ENCODE measurements at places on chromosomes 1 and 21.
A peak's percentile ranks its signal among the peaks of the same experiment; 100 is the strongest.

- no peak for DNase-seq
Measured at GRCh38 chr21:34869545-34869944, 179.6 kb downstream of the RUNX1 start.

DNA sequence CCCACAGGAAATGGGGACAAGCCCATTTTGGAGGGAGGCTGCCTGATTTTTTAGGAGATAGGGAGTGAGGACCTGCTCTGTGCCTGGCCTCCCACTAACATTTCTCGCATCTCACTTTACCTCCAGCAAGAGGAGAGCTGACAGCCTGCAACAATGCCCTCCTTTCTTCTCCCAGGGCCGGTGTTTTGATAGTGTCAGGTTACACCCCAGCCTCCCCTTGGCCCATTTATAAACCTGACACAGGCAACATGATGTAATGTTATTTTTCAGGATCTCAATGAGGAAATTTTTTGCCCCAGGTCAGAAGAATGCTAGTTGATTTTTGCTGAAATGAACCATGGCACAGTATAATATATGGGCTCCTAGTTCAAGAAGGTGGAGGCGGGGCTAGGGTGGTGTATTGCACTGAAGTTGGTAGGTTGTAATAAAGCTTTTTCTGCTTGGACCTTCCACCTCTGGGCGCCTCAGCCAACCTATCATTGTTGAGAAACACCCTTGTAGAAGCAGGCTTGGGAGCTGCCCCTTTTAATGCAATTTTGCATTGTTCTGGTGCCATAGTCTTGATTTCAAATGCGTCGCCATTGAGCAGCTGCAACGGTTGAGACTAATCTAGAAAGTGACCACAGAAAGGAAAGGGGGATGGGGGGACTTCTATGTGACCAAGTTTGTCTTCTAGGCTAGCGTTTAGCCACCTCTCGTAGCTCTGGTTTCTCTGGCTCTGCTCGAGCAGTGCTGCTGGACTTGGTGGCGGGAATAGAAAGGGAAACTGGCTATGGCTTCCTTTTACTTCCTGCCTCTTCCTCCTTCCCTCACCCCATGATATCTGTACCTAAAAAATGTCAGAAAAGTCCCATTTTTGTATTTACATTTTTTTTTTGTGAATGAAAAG, 53.0 kb downstream of the PBX1 start:
- no peak for DNase-seq

- DNase-seq: no peak
Measured at GRCh38 chr1:246162560-246162959, 344.5 kb downstream of the SMYD3 start.

DNA sequence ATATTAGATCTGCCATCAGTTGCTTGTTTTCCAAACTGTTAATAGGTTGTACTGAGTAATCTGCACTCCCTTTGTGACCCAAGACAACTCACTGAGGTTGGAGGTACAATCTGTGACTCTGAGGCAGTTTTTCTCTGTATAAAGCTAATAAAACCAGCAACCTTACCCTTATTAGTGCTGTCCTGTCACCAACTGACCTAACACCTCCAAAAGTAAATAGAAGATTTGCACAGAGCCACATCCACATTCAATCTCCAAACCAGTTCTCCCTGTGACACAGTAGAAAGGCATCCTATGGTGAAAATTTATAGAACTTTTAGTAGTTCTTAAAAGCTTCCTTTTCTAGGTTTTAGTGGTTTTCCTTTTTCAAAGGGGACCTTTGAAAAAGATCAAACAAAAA, 140.4 kb upstream of the ADGRL2 start:
- no peak for DNase-seq

DNA sequence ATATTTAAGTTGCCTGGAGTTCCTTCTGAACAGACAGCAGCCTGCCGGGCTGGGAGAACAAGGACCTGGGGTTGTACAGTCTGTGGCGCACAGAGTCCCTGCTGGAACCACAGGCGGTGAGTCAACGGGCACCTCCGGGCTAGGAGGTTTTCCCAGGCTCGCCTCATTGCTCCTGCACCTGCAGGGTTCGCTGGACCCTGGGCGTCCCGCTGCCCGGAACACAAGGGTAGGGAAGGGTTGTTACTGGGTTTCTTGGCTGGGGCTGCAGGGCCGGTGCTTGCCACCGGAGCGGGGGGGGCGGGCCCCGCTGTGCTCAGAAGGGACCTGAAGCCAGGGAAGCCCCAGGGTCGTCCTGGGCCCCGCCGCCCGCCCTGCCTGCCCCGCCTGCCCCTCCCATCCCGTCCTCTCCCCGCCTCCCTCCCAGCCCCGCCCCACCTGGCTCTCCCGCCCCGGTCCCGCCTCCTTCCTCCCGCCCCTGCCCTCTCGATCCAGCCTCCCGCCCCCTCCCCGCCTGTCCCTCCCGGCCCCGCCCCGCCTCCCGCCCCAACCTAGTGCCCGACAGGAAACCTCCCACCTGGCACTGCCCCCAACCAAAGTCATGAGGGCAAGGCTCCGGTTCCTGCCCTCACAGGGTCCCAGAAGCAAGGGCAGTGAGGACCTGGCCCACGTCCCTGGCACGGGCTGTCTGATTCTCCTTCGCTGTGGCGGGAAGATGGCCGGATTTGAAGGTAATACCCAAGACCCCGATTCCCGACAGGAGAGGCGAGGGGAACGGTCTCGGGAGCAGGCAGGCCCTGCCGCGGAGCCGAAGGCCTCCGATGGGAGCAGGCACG, 6.8 kb downstream of the JMJD4 start:
- DNase-seq: peak; percentile 61

DNA sequence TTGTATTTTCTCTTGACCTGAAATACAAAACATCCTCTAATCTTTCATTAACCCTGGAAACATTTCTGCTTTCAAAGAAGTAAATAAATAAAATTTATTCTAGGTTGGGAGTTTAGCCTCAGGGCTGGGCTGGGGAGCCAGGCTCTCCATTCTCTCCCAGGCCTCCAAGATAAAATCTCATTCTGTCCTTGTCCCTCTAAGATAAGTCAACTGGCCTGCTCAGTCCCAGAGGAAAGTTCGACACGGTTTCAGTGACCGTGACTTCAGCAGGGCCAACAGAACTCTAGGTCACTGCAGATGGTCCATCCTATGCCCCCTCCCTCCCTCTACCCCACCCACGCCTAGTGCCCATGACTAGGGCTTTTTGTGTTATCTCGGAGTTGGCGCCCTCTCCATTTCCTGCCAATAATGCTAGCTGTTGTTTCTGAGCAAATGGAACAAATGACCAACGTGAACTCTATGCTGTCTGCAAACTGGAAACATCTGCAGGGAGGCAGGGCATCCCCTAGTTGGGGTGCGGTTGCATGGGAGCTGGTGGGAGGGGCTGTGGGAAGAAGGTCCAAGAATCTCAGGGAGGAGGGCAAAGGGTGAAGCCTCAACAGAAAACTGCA, 10.1 kb upstream of the ADORA3 start:
- no peak for DNase-seq

DNA sequence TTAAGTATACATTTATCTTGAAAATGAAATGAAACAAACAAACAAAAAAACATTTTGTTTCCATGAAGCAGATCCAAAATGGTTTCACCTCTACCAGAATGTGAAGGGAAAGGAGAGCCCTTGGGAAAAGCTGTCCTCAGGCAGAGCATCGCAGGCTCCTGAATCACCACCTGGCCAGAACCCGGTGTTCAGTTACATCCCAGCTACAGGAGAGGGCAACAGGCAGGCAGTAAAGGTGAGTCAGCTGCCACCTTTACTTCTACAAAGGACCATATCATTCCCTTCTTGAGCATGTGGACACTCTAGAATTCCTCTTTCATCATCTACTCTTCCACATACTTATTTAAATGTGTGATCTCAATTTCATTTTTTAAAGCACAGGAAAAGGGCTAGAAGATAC, 151.2 kb downstream of the PIGK start:
- DNase-seq: no peak

DNA sequence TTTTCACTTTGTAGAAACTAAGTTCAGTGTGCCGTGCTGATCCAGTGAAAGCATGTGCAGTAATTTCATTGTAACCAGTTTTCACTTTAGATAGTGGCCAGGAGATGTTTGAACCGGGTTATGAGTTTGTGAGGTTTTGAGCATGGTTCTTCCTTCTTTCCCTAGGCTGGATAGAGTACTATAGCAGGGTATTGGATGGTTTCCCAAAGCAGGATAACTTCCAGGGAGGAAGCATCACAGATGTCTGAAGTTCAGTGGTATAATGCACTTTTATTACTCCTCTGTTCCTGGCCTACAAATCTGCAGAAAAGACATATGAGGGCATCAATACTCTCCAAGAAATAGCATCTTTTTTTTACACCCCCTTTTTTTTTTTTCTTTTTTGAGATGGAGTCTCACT, 823.1 kb downstream of the USP25 start:
- DNase-seq: no peak

GRCh38 chr1:9427388-9427787, 111.9 kb upstream of the SLC25A33 start:
- no peak for DNase-seq

DNA sequence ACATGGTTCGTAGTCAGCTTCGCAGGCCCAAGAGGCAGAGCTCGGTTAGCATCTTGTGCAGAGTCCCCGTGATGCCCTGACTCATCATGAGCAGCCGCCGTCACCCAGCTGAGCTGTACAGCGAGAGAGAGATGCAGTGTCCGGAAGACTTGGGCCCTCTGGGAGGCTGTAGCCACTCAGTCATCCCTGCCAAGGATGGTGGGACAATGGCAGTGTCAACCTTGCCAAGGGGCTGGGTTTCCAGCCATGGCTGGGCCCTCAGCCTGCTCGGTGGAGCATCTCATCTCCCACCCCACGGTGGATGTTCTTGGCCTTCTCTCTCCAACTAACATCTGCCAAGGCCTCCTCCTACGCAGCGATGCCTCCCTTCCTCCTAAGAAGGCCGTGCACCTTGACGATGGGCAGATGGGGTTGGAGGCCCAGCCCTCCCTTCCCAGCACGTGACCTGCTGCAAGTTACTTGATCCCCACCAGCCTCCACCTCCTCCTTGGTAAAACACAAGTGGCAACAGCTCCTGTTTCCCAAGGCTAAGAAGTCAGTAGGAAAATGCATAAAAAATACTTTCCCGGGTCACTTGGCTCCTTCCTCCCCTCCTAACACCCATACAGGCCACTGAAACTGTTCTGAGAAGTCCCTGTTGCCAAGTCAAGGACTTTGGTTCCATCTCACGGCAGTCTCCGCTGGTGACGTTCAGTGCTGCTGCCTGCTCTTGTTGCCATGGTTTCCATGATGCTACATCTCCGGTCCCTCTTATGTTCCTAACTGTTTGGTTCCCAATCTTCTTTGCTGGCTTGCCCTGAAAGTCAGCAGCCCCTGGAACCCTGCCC, 384.7 kb upstream of the VAMP3 start:
- no peak for DNase-seq

GRCh38 chr1:228222548-228222947, 14.7 kb downstream of the OBSCN start:
- DNase-seq: no peak

DNA sequence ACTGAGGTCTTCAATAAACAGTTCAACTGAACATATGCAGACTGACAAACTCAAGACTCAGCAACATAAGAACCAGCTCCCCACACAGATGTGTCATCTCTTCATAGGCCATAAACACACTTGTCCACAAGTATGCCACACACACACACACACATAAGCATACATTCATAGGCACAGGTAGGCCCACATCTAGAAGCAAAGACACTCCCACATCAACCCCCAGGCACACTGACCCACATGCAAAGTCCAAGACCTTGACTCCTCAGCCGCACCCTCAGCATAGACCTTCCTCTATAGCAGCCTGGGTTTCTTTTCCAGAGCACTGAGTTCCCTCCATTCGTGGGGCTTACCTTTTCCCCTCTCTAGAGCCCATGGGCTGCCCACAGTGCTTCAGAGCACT, 1.4 kb downstream of the LAD1 start:
- no peak for DNase-seq

GRCh38 chr1:23210351-23210785, 6.9 kb downstream of the HTR1D start:
- no peak for DNase-seq

- DNase-seq: no peak
Measured at GRCh38 chr1:221085701-221086375, 206.6 kb downstream of the HLX start.

- no peak for DNase-seq
Measured at GRCh38 chr1:119752592-119752991, 16.1 kb downstream of the HMGCS2 start.

DNA sequence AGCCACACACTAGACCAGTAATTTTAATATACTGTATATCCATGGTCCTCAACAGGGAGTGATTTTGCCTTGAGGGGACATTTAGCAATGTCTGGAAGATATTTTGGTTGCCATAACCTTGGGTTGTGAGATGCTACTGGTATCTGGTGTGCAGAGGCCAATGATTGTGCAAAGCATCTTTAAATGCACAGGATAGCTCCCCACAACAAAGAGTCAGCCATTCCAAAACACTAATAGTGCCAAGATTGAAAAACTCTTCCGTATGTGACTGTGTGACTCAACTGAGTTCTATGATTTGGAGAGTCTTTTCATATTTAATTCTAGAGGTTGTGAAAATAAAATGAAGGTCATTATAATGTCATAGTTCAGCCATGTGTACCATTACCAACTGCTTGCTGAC, 141.4 kb upstream of the CACYBP start:
- DNase-seq: no peak

GRCh38 chr1:51584021-51584420, 32.9 kb upstream of the OSBPL9 start:
- DNase-seq: no peak

DNA sequence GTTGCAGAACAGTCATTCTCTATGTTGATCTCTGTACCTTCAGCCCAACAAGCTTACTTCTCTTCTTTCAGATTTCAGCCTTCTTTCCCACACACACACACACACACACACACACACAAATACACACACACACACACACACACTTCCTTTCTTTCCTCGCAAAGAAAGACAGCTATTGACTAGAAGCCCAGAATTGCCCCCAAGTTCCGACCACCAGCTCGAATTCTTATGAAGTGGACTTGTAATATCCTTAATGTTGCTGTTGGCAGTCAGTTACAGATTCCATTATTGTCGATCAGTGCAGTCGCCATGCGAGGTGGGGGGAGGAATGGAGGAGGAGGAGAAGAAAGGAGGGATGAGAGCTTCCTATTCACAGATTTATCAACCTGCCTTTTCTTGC, 125.5 kb downstream of the CLEC20A start:
- DNase-seq: no peak

DNA sequence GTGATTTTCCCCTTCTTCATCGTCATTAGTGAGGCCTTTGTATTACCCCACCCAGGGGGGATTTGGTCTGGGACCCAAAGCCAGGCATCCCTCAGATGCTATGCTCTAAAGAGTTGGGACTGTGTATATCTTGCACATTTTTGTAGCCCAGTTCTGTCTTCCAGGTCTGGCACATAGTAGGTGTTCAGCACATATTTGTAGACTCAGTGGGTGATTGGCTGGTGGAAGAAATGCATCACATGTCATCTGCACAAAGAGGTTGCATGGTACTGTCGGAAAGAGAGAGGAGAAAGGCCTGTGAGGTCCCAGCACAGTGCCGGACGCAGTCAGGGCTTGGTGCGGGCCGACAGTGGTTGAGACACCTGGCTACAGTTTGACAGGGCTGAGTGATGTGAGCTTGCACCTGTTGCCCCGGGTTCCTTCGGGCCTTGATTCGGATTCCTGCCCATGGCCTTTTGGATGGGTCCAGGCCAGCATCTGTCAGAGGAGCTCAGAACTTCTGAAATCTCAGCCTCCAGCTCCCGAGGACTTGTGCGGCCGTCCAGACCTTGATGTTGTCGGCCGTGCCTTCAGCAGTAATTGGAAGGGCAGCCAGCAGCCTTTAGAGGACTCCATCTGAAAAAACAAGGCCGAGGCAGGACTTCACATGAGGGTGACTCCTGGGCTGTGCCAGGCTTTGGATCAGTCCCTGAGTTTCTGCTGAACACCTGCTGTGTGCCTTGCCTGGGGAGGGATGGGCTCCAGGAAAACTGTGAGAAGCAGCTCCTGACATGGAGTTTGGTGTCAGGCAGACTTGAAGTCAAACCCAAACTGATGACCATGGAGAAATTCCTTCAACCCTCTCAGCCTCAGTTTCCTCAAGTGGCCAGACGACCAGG, 40.9 kb upstream of the PADI1 start:
- no peak for DNase-seq
